ENCODE measurements at places on chromosomes 2 and 18.

GRCh38 chr2:169822785-169823392 lies 1.8 kb downstream of the METTL5 start:
- no peak for DNase-seq

DNA sequence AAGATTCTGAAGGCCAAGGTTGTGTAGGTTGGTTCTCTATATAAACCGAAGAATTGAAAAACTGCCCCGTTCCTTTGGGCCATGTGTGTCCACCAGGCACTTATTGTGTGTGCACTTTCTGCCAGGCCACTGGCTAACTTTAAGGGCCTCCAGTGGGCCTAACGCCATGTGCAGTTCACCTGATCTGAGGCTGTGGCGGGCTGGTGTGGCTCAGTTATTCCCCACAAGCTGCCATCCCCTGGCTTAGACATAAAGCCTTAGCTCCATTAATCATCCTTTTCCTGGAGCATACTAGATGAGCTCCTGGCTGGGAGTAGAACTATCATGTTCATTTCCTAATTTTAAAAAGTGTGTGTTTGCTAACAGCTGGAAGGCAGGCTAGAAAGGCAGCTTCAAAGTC lies 304.1 kb upstream of the TNP1 start:
- DNase-seq: no peak

- no peak for DNase-seq
Observed at GRCh38 chr18:61553045-61553659, 219.9 kb downstream of the CDH20 start.

GRCh38 chr18:3851159-3851558 lies 401.2 kb downstream of the TGIF1 start:
- DNase-seq: no peak

DNA sequence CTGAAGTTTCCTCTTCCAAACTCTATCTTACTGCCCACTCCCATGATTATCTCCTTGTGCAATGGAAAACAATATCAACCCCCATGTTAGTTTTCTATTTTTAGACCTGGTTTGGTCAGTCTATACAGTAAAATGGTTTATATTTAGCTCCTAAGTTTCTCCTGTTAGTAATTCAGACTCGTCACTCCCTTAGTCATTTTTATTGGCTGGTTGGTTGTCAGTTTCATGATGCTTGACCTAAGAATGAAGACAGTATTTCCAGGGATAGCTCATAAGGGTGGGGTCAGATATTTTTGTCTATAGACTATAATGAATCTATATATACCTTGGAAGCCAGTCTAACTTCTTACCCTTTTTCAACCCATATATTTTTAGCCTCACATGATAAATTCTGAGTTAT lies 61.4 kb upstream of the NEUROD1 start:
- no peak for DNase-seq

DNA sequence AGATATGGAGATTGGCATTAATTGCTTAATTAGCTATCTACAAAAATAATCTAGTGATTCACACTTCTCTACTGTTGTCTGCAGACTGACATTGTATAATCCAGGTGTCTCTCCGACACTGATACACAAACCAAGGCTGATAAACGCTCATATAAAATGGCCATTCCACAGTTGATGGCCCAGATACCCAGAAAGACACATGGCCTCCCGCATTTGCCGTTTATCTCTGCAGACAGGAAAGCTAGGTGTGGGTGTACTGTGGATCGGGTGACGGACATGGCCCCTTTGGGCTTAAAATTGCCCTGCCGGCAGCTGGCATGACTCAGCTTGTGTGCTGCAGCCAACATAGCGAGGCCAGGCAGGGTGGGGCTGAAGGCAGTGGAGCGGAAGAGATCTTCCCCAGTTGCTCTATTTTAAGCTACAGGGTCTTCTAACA lies 18.5 kb downstream of the PMAIP1 start:
- DNase-seq: peak; percentile 75

DNA sequence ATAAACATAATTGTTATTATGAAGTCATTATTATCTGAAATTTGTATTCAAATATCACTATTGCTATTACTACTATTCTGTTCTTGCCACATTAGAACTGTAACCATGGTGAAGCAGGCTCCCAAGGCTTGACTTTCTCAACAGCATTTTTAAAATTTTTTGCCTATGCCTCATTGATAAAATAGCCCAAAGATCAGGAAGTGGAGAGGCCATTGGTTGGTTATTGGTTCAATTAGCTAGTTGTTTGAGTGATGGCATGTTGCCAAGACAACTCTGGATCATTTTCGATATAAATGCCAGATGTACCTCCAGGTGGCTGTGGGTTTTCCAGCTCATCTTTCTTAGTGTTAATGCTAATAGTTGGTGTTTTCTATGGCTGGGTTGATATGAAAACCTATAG lies 513.5 kb downstream of the TRIB2 start:
- DNase-seq: peak; percentile 39

DNA sequence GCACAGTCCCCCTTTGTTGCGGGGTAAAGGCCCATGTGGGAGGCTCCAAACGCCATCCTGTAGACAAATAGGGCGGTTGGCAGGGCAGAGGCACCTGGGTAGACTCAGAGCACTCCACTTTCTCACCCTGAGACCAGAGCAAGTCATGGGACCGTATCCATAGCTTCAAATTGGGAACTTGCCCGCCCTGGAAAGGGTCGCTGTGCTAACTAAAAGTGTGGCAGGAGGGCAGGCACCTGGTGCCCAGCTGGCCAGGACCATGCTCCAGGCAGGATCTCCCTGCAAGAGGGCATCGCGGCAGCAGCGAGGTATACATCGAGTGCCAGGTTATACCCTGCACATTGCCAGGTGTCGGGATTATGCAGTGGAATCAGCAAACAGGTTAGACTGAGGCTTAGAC lies 20.8 kb upstream of the SCLY start:
- DNase-seq: no peak

DNA sequence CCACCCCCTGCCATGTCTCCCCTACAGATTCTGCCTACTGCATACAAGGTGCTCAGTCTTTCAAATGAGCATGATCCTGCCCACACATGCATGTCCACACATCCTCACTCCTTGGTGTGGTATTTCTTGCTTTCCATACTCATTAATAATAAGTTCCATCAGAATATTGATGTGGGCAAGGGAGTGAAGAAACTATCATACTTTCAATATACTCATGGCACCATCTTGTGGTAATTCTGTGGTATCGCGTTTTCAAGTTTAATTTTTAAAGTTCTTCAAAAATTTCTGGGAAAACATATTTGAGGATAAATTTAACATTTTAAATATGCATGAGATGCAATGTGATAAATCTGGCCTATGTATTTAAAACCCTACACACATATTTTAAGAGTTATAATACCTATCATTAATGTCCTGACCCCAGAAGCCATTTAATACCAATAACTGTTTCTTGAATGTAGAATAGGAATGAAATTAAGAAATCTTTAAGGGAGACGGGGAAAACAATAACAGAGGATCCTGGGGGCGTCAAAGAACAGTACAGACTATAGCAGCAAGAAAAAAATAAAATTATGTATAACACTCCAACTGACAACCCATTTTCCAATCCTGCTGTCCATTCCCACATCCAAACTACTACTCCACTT lies 110.1 kb downstream of the ZNF385B start:
- no peak for DNase-seq

DNA sequence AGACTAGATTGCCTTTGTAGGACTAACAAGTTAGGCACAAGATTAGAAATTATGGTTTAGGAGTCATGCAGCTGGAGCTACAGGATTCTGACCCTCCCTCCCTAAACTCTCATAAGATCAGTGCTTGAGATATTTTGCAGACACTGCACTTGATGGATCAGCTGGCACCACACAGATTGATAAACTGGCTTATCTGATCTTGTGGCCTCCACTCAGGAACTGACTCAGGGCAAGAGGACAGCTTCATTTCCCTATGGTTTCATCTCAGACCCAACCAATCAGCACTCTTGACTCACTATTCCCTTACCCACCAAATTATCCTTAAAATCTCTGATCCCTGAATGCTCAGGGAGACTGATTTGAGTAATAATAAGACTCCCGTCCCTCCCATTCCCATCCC lies 152.3 kb downstream of the DIS3L2 start:
- no peak for DNase-seq

DNA sequence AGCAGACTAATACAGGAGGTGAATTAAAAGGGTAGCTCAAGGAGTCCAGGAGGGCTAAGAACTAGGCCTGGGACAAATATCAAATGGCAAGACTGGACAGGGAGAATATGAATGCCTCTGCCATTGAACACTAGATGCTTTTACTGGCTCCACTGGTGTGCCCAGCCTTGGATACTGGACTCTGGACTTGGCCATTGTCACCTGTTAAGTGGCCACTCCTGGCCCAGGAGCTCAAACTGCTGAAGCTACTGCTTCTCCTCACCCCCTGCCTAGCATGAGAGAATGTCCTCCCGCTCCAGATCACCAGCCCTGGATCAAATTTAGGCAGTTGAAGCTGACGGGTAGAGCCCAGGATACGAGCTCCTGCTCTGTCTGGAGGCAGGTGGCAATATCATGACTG lies 170.8 kb downstream of the DDX1 start:
- DNase-seq: no peak
